ENCODE measurements at places on chromosomes 1 and 21.

- peak; percentile 13 for DNase-seq
These were observed 46.1 kb downstream of the NME7 start for GRCh38 chr1:169321539-169321938.

DNA sequence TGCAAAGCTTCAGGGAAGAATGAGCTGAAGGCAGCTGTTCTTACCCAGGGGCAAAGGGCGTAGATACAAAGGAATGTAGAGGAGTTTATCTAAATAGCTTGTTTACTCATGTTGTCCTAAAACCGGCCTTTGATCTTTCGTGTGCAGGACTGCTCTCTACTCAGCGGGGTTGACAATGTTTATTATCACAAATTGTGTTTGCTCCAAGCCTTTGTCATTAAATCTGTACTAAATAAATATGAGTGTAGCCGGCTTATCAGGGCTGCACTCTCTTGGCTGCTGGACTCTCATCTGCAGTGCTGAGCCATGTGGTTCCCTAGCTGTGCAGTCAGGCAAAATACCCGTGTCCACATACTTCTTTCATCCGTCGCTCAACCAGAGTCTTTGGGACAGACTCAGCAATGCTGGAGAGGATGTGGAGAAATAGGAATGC lies 199.0 kb downstream of the LBR start:
- DNase-seq: no peak

DNA sequence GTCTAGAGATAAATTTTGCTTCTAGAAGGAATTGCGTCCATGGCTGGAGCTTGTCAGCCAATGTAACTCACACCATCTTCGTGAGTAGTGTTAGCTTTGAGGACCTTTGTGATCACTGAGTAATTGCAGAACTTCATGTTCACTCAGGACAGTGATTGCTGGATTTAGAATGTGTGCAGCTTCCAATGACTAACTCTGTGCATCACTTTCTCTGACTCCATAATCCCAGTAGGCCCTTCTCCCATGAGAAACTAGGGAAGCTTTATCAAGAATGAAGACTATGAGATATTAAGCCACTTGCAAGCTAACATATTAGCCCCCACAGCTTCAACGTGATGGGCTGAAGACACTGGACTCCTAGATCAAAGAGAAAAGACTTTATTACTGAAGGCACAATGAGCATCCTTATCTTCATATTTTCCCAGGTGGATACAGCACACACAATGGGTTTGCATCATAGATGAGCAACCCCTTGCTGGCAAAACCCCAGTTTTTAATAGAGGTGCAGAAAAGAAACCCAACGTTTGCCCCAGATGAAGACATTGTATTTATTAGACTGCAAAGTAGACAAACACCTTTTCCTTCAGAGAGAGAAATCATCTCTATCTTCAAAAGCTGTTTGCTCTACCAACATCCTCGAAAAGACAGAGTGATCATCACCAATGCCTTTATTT lies 561.0 kb downstream of the LTN1 start:
- DNase-seq: no peak

GRCh38 chr1:200198236-200198635 lies 170.7 kb downstream of the NR5A2 start:
- no peak for DNase-seq

- DNase-seq: no peak
These were observed 93.4 kb downstream of the KCNK1 start for GRCh38 chr1:233707153-233707879.

DNA sequence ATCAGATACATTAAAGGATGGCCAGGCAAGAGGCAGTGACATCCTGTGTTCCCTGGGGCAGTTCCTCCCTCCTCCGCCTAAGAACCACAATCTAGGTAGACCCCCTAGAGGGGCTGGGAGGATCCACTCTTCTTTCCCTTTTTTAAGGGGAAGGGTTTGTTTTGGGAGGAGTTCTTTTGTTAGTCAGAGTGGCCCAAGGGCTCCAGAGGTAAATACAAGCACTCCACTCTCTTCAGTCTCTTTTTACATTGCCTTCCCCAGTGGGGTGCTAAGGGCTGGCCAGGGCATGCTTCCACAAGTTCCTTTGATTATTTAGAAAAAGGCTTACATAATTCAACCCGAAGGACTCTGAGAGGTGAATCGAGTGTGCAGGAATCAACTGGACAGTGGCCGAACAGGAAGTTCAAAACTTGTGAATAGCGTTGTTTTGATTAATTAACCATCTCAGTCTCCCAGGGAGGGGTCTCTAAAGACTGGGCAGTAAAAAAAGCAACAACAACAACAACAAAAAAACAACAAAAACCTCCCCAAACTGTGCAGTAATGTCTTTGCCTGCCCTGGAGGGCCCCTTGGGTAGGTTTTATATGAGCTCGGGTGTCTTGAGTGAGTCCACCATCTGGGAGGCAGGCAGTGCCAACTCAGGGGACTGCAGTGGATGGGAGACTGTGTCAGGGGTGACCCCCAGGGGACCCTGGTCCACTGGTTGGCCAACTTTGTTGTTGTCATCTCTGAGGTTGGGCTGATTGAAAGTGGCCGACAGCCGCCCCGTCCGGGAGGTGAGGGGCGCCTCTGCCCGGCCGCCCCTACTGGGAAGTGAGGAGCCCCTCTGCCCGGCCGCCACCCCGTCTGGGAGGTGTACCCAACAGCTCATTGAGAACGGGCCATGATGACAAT lies 33.2 kb upstream of the ENO1 start:
- DNase-seq: no peak

DNA sequence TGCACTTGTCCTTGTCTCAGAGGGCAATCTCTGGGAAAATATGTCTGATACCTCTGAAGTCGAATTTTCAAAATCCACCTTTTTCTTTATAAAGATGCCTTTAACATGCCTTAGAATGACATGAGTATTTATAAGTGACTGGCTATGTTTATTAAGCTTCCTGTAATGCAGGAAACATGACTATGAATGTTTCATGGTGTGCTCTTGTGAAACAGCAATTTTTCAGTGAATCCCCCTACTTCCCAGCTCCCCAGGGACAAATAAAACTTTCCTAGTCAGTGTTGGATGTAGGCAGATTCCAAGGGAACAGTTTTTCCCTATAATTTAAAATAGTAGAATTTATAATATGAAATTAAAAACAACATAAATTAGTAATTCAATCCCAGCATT lies 437.0 kb downstream of the LMO4 start:
- no peak for DNase-seq

GRCh38 chr1:1399187-1399871 lies at the start of gene CCNL2:
Gene CCNL2 (minus strand): TSS chr1:1399335. CDS start chr1:1399306, 29 bp downstream.
- peak; percentile 99 for DNase-seq

GRCh38 chr1:24995140-24995539 lies 65.1 kb upstream of the RUNX3 start:
- no peak for DNase-seq

- DNase-seq: no peak
These were observed 149.7 kb upstream of the RRP15 start for GRCh38 chr1:218135371-218135770.

DNA sequence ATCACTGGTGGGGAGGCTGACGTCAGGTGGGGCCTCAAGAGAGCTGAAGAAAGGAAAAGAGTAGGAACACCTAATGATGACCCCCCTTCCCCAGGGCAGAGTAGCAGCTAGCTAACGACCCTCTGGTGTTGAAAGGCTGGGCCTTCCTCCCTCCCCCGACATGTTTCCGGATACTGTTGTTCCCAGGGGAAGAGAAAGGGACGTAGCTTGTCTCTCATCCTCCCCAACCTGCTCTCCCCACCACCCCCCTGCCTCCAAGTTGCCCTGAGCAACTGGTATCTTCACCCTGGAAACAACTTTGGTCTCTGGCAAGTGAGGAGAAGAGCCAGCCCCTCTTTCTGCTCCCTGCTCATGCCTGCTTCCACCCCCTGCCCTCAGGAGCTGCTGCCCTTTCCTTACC lies 2.4 kb downstream of the SEMA6C start:
- no peak for DNase-seq

- DNase-seq: no peak
These were observed 19.0 kb downstream of the CFAP74 start for GRCh38 chr1:1984560-1985070.

DNA sequence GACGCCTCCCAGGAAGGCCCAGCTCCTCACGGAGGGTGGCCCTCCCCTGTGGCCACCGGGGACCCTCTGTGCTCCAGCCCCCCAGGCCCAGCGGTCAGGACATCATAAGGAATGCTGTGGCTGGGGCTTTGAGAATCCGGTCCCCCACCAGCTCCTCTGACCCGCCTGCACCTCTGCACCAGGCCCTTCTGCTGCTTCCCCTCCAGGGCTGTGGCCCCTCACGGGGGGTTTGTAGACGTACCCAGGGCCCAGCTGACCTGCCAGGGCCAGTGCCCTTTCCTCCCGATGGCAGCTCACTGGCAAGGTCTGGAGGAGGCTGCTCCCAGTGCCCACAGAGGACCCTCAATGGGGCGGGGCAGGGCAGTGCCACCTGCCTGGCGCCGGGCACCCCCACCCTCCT lies 103.9 kb upstream of the TTC34 start:
- DNase-seq: no peak

- no peak for DNase-seq
These were observed 30.5 kb downstream of the CASZ1 start for GRCh38 chr1:10765734-10766478.

GRCh38 chr1:77218477-77219165 lies 609 bp downstream of the PIGK start:
- DNase-seq: no peak

- peak; percentile 39 for DNase-seq
These were observed 2.2 kb downstream of the FBXO28 start for GRCh38 chr1:224116131-224116530.

- no peak for DNase-seq
These were observed 117.2 kb downstream of the PLPPR5 start for GRCh38 chr1:98887507-98887906.

DNA sequence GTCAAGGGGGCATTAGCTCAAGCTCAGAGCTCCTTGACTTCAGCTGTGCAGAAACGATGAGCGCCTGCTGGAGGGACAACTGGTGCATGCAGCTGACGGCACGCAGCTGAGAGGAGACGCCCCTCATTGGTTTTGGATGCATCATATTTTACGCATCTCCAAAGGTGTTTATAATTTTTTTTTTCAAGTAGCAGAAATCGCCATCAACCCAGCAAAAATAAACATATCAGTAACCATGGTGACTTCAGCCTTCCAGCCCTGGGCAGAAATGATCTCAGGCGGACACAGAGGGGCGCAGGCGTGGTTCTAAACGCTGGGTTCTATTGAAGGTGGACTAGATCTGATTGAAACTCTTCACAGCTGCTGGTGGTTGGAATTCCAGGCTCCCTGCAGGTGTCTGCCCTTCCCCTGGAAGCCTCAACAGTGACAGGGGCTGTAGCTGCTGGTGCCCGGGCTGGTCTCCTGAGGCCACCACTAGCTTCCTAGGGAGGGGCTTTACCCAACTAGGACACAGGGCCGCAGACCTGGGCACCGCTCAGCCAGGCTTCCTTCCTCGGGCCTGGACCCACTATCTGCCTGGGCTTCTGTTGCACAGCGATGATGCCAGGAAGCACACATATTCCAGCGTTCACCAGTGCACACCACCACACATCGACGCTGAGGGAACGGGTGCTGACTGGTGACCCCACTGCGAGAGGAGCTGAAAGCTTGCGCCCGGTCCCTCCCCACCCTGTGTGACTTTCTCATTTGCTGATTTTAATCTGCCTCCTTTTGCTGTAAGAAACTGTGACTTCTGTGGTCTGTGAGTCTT lies 63.7 kb upstream of the ABCG1 start:
- DNase-seq: no peak

- no peak for DNase-seq
These were observed 95.9 kb downstream of the PLD5 start for GRCh38 chr1:242428399-242429190.

- DNase-seq: peak; percentile 88
These were observed 30.0 kb downstream of the ARHGEF10L start for GRCh38 chr1:17569200-17570139.

DNA sequence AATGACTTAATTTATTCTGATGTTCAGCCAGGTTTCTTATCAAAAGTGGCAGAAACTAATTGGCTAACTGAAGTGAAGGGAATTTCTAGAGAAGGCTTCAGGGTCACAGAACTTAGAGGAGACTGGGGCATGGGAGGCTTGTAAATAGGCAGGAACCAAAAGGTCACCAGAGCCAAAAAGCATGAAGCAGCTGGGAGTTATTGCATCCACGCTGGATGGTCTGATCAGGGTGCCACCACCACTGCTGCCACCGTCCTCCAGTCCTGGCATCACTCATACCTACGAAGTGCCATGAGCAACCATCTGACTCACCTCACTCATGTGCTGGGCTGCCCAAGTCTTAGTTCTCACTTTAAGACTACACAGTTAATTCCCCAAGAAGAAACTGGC lies 82.5 kb upstream of the DPH5 start:
- DNase-seq: no peak

GRCh38 chr1:46742069-46742468 lies 23.2 kb upstream of the EFCAB14 start:
- no peak for DNase-seq

DNA sequence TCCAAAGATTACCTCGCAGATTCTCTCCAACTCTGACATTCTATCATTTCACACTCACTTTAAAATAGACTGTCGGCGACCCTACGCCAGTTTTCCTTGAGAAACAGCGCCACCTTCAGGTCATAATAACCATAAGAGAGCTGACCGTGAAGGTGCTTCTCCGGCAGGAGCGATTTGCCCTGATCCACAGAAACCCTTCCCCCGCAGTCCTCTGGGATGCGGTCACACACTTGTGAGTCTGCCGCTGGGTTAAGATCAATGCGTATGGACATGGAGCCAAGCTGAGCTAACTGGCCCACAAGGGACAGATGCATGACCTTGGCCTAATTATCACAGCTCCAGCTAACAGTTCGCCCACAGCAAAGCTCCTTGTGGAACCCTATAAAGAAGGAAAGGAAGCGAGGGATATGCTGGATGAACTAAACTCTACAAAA lies 32.8 kb upstream of the IFNAR2 start:
- peak; percentile 43 for DNase-seq

DNA sequence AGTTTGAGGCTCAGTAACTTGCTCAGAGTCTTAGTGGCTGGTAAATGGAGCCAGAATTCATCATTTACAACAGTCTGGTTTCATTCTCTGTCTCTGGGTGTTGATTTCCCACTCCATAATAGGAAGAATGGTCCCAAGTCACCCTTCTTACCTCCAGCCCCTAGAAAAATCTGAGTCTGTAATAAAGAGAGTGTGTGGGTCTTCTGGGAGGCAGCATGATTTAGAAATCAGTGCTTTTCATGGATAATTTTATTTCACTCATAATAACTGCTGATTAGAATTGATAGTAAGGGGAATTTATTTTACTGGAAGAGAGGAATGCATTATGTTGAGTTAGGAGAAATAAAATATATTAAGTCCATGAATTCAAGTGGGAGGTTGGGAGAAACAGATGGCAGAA lies 2.1 kb downstream of the PLA2G2D start:
- no peak for DNase-seq

DNA sequence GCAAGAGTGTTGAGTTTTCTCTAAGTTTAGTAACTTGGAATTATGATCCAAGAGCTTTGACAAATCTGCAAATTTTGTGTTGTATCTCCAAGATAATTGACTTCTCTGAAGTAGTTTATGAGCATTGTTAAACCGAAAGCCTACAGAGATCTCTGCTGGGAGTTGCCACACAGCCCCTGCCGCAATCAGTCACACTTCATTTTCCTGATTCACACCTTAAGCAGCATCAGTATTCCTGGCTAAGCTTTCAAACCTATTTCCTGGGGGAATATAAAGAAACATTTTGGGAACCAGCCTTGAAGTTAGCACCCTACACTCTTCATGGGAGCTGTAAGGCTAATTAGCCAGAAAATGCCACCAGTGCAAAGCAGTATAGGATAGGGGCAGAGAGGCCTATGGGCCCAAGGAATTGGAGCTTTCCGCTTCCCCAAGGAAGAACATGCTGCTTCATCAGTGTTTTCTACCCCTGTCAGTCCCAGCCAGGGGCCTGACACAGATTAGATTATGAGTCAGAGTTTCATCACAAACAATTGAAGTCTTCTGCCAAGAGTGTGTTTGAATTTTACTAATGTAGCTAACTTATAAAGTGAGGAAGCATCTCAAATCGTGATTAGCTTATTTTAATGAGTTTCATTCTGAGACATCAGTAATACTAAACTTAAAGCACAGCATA lies 23.2 kb upstream of the CACYBP start:
- DNase-seq: peak; percentile 35
